ENCODE measurements at places on chromosomes 5 and 9.
A peak's percentile ranks its signal among the peaks of the same experiment; 100 is the strongest.

DNA sequence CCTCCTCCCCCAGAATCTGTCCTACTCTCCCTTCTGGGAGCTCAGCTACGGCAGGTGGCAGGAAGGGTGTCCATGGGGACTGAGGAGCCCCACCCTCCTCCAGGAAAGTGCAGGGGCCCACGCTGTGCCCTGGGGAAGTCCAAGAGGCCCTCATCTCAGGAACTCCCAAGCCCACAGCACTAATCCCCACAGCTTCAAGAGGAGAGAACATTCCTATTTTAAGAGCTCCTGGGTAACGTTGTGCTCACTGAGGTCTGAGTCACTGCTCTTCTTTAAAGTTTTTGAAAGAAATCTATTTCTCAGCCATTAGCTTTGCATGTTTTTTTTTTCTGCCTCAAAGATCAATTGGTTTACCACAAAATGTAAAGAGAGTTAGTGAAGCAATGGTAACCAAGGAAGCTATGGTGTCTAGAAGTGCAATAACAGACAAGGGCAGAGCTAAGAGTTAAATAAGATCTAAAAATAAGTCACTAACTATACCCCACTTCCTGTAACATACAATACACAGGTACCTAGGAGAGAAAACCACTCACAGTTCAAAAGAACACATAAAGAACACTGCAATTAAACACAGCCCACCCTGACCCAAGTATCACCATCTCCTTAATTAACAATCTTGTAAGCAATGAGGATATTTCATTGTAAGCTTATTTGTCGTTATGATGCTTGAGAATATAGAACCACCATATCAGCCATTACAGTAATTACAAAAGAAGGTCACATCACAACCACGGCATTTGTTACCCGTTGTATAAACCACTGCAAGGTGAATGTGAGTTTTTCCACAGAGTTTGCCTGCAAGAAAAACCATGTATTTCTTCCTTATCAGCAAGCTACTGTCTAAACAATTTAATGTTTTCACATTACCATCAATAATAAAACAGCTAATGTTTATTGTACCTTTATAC is 382.3 kb upstream of the SLC30A5 start:
- DNase-seq = peak; percentile 54

- no peak for DNase-seq
These were observed 9.6 kb upstream of the FSD1L start for GRCh38 chr9:105438141-105438806.

GRCh38 chr9:72012646-72013045 is 47.8 kb downstream of the C9orf57 start:
- no peak for DNase-seq

DNA sequence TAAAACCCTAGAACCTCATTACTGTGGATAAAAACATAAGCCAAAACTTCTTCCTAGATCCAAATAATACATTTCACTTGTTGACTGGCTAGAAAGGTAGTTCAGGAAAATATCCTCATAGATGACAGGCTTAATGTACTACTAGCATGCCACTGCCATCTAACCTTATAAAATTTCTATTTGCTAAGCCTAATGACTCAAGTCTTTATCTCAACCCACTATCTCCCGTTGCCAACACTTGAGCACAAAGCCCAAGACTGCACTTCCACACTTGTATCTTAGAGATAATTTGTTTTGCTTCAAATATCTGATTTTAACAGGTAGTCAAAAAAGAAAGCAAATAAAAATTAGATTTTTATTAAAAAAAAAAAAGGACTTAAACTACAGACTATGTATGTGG is 42.7 kb downstream of the FBXL17 start:
- no peak for DNase-seq

- DNase-seq = no peak
These were observed 111.6 kb downstream of the ZNF608 start for GRCh38 chr5:124634741-124635323.

DNA sequence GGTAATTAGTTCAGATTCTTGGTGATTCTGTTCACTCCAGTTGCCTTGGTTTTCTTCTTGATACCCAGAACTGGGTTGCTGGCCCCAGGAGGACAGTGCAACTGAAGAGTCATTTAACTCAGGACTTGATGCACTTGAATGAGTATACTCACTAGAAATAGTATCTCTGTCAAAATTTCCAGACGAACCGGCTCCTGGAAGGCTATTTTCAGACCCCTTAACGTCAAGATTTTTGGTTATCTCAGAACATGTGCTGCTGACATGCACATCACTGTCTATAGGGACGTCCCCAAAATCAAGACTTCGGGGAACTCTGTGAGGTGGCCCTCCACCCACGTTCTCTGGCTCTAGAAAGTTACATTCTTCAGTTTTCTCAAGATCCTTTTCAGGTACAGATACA is 56.7 kb upstream of the PCA3 start:
- no peak for DNase-seq

GRCh38 chr5:30499402-30499801 is 694.1 kb upstream of the CDH6 start:
- DNase-seq = no peak

DNA sequence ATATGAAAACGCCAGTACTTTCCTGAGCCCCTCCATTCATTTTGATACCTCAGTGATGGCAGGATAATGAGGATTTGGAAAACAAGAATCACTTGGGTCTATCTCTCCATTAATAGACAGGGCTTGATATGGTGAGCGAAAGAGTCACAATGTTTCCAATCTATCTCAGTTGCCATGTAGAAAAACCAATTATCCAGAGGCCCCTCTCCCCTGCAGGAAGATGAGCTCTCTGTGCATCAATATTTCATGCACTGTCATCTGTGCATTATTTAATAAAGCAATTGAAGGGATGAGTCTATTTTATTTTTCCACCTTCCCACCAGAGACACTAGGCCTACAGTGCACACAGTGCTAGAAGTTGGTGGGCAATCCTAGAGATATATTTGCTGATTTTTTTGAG is 326.9 kb downstream of the SPOCK1 start:
- no peak for DNase-seq

DNA sequence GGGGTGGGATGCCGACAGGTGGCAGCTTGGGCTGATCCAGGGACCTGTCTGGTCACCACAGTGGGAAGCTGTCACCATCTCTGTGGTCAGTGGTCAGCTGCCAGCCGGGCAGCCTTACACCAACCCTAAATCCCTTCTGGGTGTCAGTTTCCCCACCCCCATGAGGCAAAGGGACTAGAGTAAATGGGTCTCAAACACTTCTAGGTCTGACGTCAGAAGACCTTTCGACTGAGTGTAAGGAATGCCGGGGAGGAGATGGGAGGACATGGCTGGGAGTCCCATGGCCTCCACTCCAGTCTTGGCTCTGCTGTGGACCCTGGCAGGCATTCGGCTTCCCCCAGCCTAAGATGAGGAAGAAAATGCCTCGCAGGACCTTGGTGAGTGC is 40.3 kb upstream of the SLC25A51 start:
- no peak for DNase-seq

GRCh38 chr5:10854506-10855277 is 93.7 kb upstream of the DAP start:
- DNase-seq = no peak

DNA sequence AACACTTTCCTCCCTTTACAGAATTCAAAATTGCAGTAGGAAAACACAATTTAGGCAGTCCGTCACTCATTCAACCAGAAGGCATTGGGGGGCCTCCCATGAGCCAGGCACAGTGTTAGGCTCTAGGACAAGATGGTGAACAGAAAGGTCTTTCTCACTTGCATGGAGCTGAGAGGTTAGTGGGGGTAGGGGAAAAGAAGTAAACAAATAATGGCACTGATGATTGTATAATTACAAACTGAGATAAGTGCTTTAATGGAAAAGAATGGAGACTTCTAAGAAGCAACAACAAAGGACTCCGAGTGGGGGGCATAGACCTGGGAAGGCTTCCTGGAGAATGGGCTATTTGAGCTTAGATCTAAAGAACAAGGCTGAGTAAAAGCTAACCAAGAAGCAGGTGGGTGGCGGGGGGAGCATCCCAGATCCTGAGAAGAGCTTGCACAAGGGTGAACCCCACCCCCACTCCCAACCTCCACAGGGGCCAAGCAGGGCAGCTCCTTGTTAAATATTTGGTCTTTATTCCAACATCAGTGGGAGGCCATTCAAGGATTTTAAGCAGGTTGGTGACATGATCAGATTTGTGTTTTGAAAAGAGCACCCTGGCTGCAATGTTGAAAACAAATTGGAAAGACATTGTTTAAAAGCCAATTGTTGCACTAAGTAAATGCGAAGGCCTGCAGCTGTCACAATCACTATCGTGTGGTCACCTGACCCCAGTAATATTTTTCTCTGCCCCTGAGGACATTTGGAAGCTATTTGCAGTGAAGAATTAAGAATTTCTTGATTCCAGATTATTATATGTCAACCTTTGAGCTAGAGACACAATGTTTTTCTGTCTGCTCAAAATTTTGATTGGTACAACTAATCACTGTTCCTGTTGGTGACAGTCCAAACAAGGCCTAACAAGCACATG is 73.9 kb upstream of the EFNA5 start:
- no peak for DNase-seq

GRCh38 chr5:1545126-1545804 is 21.5 kb upstream of the LPCAT1 start:
- no peak for DNase-seq

DNA sequence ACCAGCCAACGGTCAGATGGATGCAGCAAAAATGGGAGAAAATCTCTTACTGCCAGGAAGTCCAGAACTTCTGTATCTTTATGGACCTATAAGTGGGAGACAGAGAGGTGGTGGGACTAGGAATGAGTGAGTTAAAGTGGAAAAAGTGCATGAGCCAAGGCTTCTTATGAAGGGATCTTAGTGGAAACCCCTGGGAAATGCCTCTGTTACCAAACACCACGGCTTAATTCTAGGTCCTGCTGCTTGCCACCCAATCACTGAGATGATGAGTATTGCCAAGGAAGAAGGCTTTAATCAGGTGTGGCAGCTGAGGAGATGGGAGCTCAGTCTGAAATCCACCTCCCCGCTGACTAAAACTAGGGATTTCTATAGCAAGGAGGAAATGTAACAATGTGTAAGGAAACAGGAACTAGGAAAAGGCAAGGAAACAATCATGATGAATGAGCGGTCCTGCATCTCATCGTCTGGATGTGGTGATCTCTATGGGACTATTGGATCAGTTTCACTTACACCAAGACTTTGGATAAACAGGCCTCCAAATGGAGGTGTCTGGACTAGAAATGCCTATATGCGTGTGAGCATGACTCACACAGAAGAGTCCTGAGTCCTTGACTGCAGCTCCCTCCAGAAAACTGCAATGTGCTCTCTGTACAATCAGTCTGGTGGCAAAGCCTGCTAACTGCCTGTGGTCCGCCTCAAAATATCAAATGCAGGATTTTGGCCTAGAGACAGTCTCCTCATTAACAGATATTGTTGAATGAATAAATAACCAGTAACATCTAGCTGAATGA is 98.2 kb upstream of the PRR16 start:
- no peak for DNase-seq

DNA sequence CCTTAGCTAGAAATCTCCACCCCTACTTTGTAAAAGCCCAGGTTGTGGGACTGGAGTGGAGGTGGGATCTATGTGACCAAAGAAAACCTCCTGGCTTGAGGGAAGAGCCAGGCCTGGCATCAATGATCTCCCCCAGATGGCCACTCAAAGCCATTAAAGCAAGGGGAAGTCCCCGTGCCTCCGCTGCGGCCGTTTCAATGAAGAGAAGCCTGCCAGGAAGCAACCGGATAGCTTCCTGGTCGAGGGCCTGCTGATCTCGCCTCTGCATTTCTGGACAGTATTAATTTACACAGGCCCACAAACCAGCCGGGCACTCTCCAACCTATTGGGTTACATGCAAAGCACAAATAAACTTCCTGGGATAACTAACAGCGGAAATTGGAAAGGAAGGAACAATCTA is 160.5 kb upstream of the MSX2 start:
- no peak for DNase-seq

GRCh38 chr5:55027595-55027994 is 3.5 kb downstream of the GZMK start:
- DNase-seq = peak; percentile 26

GRCh38 chr5:26569241-26569928 is 469.0 kb downstream of the CDH9 start:
- DNase-seq = no peak

GRCh38 chr9:133815781-133816180 is 77.6 kb upstream of the SARDH start:
- DNase-seq = no peak

DNA sequence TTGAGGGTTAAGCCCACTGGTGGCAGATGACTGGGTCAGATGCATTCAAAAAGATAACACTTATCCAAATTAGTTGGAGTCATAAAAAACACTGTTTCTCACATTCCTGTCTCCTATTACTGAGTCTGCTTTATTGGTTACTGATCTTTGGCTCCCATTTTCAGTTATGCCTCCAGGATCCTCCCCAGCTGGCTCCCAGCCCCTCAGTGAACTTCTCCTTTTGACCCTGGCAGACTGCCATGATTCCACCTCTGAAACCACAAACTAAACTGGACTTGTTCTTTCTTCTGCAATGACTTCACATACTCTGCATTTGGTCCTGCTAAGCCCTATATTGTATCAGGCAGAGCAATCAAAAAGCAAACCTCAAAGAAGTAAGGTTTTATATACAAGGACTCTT is 860.8 kb upstream of the DMAC1 start:
- no peak for DNase-seq

GRCh38 chr5:40627706-40628105 is 52.0 kb upstream of the PTGER4 start:
- DNase-seq = no peak

- DNase-seq = no peak
These were observed 449.7 kb upstream of the MPDZ start for GRCh38 chr9:13728917-13729811.

DNA sequence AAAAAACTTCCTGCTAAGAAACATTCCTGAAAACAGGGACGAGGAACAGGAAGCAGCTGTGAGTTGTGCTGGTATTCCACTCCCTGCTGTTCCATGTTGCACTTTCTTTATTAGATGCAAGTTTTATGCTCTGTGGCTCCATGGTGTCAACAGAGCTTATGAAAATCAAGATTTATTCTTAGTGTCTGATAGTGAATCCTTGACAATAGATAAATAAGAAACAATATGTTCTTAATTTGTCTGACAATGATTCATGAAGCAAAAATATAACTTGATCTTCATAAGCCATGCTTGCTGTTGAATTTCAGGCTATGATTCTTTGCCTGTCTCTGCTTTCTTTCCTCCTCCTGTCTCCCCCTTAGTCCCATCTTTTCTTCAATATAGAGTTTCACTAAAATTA is 119.6 kb downstream of the DROSHA start:
- DNase-seq = no peak

DNA sequence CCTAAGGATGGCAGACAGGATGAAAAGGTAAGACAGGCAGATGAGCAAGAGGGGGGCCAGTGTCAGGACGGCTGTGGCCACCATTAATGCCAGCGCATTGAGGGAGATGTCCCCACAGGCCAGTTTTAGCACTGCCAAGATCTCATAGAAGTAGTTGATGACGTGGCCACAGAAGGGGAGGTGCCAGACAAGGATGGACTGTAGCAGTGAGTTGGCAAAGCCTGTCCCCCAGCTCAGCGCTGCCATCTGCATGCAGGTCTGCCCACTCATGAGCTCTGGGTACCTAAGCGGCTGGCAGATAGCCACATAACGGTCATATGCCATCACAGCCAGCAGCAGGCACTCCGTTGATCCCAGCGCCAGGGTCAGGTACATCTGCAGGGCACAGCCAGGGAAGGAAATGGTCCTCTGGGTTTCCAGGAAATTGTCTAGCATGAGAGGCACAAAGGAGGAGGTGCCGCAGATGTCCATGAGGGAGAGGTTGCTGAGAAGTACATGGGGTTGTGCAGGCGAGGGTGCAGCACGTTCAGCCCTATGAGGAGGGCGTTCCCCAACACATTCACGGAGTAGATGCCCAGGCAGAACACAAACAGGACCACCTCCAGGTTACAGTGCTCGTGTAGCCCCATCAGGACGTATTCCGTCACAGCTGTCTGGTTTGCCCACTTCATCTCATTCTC is 10.8 kb downstream of the OR13J1 start:
- no peak for DNase-seq

Measured in central memory CD4-positive, alpha-beta T cell (primary cell).